ENCODE measurements at places on chromosomes 7 and 10. TPM values are rescaled to one million over a fixed set of nuclear protein-coding genes. Genes with fewer than 3 reads are reported as not detected.

GPRIN2 gene
- total RNA-seq = 2.8 TPM

SYNPO2L gene
- total RNA-seq = 2.8 TPM

PRKCQ gene
- 2.7 TPM for total RNA-seq

KDM7A gene
- total RNA-seq = 26.2 TPM

ENTPD1 gene
- total RNA-seq = 26.0 TPM

ZNF365 gene
- total RNA-seq = 2.7 TPM

GIMAP5 gene
- total RNA-seq = 11.5 TPM

KCNIP2 gene
- total RNA-seq = 5.7 TPM

RNF148 gene
- 0.89 TPM for total RNA-seq

RAMP3 gene
- 3.5 TPM for total RNA-seq

GALNT11 gene
- total RNA-seq = 43.7 TPM

AGAP9 gene
- 2.0 TPM for total RNA-seq

EPO gene
- total RNA-seq = not detected

EPHA1 gene
- 16.2 TPM for total RNA-seq

OR2A1 gene
- total RNA-seq = 0.20 TPM

LOXL4 gene
- total RNA-seq = 5.0 TPM

DOCK1 gene
- total RNA-seq = 80.8 TPM

CPA2 gene
- not detected for total RNA-seq

DHTKD1 gene
- total RNA-seq = 19.5 TPM

PIP gene
- not detected for total RNA-seq

ACTA2 gene
- 222 TPM for total RNA-seq

DDC gene
- not detected for total RNA-seq

Measured in skin of body (tissue), 3 donors.